Urinary bladder (tissue), 4 donors: ENCODE measurements at places on chromosomes 6 and 20. TPM values are rescaled to one million over a fixed set of nuclear protein-coding genes. Genes with fewer than 3 reads are reported as not detected.

GRCh38 chr20:32289661-32290431 is 12.4 kb downstream of the KIF3B start:
- DNase-seq = no peak

- no peak for DNase-seq
Measured at GRCh38 chr6:125957391-125957693, 772 bp downstream of the HINT3 start.

- no peak for DNase-seq
Measured at GRCh38 chr6:118509009-118509617, 39.0 kb upstream of the PLN start.

DNA sequence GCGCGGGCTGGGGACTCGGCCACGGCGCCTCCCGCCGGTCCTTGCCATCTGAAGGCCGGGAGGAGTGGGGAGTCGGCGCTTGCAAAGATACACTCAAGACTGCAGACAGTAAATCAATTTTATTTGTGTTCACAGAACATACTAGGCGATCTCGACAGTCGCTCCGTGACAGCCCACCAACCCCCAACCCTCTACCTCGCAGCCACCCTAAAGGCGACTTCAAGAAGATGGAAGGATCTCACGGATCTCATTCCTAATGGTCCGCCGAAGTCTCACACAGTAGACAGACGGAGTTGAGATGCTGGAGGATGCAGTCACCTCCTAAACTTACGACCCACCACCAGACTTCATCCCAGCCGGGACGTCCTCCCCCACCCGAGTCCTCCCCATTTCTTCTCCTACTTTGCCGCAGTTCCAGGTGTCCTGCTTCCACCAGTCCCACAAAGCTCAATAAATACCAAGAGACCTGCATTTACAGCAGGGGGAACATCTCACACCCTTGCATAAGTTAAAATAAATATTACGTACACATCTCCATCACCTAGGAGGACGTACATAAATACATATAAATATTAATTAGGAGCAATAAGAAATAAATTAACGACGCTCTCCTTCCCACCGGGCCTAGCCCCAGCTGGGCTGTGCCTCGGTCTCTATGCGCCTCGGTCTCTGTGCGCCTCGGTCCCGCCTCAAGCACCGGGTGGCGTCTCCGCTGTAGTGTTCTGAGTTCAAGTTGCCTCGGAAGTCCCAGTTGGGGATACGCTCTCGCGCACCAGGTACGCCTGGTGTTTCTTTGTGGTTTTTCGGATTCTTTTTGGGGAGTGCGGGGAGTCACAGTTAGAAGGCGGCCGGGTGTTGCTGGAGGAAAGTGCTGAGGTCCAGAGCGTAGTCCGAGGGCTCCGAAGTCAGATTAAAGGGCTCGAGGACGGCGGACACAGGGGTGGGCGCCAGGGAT is 889 bp upstream of the FLOT1 start:
- no peak for DNase-seq

- no peak for DNase-seq
Measured at GRCh38 chr6:139452148-139452876, 77.9 kb upstream of the CITED2 start.

DNA sequence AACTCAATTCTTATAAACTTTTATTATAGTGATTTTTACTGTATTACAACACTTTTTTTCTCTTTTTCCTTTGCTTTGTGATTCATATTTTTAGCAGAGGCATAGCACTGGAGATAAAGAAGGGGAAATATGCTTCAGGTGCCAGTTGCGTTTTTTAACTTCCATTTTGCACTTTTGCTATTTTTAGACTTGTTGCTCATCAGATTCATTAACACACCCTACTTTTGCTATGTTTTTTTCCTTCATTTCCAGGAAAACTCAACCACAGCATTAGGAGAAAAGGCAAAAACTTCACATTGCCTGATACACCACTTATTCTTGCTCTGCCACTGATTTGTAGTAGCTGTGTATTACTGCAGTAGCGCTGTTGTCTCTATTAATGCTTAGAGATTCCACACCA is 8.0 kb upstream of the TMEM30A start:
- no peak for DNase-seq

DNA sequence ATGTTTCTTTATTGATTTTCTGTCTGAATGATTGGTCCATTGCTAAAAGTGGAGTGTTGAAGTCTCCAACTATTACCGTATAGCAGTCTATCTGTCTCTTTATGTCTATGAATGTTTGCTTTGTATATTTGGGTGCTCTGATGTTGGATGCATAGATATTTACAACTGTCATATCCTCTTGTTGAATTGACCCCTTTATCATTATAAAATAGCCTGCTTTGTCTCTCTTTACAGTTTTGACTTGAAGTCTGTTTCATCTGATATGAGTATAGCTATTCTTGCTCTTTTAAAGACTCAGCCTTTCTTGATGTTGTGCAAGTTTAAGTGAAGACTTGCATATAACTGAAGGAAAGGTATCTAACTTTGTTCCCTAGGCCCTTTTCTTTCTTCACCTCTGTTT is 173.8 kb upstream of the RAB32 start:
- DNase-seq = no peak

DNA sequence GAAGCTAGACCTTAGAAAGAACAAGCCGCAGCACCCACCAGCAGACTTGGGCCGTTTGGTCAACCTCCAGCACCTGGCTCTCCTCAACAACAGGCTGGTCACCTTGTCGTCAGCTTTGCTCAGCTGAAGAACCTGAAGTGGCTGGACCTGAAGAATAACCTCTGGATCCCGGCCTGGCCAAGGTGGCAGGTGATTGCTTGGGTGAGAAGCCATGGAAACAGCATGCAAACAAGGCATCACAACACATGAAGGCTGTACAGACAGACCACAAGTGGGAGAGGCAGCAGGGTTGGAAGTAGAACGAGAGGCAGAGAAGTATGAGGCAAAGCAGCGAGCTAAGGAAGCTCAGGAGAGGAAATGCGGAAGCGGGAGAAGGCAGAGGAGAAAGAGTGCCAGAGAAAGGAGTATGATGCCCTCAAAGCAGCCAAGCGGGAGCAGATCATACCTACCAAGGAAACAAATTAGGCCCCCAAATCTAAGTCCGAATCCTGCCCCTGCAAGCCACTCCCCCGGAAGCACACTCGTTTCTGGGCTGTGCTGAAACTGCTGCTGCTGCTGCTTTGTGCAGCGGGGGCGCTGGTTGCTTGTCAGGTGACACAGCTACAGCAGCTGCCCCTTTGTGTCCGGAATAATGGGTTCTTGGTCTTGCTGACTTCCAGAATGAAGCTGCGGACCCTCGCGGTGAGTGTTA is 121.6 kb upstream of the LGSN start:
- DNase-seq = no peak

DNA sequence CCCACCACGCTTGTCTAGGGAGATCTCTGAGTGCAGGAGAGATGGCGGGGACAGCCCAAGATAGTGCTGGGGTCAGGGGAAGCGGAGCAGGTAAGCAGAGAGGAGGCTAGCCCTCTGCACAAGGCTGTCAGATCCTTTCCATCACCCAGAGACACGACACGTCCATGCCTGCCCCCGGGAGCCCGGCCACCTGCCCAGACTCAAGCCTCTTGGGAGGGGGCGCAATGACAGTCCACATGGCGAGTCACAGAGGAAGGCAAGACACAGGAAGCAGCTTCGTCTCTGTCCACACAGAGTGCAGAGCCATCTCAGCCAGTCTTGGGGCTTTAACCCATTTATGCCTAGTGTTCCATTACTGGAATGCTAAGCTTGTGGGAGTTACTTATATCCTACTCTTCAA is 78.4 kb downstream of the PREX1 start:
- no peak for DNase-seq

PRL gene
- not detected for polyA plus RNA-seq

BPIFB2 gene
- not detected for polyA plus RNA-seq

CST1 gene
- 12.8 TPM for polyA plus RNA-seq
